Left renal pelvis (tissue), 4 donors: ENCODE measurements at places on chromosomes 3 and 15.

DNA sequence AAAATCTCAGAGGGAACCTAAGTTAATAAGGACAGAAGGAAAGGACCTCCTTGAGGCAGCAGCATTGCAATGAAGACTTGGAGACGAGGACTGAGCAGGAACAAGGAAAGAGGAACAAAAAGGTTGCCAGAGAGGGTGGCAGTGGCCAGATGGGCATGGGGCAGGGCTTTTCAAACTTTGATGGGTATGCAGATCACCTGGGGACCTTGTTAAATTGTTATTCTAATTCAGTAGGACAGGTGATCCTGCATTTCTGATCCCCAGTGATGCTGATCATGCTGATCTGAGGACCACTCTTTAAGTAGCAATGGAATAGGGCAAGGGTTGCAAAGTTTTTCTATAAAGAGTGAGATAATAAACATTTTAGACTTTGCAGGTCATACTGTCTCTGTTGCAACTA, 11.1 kb downstream of the COL6A6 start:
- no peak for DNase-seq

GRCh38 chr3:101865751-101866509, 16.6 kb downstream of the NFKBIZ start:
- no peak for DNase-seq

DNA sequence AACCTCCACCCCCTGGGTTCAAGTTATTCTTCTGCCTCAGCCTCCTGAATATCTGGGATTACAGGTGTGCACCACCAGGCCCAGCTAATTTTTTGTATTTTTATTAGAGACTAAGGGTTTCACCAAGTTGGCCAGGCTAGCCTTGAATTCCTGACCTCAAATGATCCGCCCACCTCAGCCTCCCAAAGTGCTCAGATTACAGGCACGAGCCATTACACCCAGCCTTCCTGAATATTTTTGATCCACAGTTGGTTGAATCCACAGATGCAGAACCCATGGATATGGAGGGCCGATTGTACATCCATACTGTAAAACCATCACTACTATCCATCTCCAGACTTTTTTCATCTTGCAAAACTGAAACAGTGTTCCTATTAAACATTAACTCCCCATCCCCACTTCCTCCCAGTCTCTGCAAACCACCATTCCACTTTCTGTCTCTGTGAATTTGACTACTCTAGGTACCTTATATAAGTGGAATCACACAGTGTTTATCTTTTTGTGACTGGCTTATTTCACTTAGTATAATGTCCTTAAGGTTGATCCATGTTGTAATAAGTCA, 8.2 kb upstream of the TMEM62 start:
- no peak for DNase-seq

- DNase-seq, result no peak
Measured at GRCh38 chr15:99307735-99308134, 56.5 kb downstream of the LRRC28 start.

GRCh38 chr15:53216036-53216435, 425.9 kb upstream of the ONECUT1 start:
- no peak for DNase-seq

GRCh38 chr3:116757315-116757714, 47.7 kb downstream of the TUSC7 start:
- no peak for DNase-seq

GRCh38 chr3:38614091-38614490, 35.4 kb downstream of the SCN5A start:
- DNase-seq, result no peak

- no peak for DNase-seq
Measured at GRCh38 chr3:129735638-129736037, 129.2 kb upstream of the PLXND1 start.

- DNase-seq, result no peak
Measured at GRCh38 chr3:62065985-62066693, 307.2 kb downstream of the FEZF2 start.

GRCh38 chr3:8777978-8778267, 8.5 kb upstream of the OXTR start:
- no peak for DNase-seq

- no peak for DNase-seq
Measured at GRCh38 chr15:55218056-55218455, 21.3 kb upstream of the RSL24D1 start.

DNA sequence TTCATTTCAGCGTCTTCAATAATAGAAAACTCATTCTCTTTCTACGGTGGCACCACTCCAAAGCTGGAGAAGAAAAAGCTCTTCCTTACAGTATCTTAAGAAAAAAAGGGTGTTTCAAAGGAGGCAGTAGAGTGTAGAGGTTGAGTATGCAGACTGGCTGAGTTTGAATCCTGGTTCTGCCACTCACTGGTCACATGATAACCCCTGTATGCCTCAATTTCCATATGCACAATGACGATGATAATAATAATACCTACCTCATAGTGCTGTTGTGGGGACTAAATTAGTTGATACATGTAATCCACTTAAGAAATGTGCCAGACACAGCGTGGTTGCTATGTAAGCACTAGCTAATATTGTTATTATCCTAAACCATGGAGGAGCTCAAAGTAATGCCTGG, 4.5 kb downstream of the ANP32A start:
- DNase-seq, result no peak

- DNase-seq, result no peak
Measured at GRCh38 chr3:52722491-52722890, 16.6 kb downstream of the SPCS1 start.

GRCh38 chr15:66535056-66535455, 29.9 kb downstream of the ZWILCH start:
- DNase-seq, result no peak

GRCh38 chr15:85667491-85668424, 127.0 kb downstream of the KLHL25 start:
- DNase-seq, result peak; percentile 76

- DNase-seq, result no peak
Measured at GRCh38 chr3:13095408-13095937, 22.2 kb upstream of the IQSEC1 start.

DNA sequence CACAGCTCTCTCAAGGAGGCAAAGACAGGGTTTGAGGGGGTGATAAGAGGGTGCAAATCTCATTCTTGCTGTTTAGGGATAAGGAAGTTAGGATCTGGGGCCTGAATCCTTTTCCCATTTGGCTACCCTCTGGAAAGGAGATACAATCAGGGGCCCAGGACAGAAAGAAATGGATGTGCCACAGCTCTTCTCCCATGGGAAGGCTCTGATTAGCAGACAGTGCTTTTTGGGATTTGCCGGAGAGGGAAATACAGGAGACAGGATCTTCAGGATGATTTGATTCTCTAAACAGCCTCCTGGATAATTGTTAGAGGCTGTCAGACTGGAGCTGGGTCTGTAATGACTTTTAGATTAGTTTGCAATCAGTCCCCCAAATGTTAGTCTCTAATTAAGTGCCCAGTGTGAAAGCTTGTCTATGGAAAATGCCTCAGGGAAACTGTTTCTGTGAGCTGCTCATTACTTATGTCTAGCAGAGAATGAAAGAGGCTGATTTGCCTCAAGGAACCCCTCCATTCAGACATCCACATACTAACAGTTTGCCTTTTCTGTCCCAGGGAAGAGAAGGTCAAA, 67.6 kb downstream of the COL6A5 start:
- no peak for DNase-seq

GRCh38 chr3:150602426-150603152, 532 bp upstream of the SELENOT start:
- no peak for DNase-seq

- no peak for DNase-seq
Measured at GRCh38 chr3:142931222-142931621, 32.3 kb downstream of the PAQR9 start.

DNA sequence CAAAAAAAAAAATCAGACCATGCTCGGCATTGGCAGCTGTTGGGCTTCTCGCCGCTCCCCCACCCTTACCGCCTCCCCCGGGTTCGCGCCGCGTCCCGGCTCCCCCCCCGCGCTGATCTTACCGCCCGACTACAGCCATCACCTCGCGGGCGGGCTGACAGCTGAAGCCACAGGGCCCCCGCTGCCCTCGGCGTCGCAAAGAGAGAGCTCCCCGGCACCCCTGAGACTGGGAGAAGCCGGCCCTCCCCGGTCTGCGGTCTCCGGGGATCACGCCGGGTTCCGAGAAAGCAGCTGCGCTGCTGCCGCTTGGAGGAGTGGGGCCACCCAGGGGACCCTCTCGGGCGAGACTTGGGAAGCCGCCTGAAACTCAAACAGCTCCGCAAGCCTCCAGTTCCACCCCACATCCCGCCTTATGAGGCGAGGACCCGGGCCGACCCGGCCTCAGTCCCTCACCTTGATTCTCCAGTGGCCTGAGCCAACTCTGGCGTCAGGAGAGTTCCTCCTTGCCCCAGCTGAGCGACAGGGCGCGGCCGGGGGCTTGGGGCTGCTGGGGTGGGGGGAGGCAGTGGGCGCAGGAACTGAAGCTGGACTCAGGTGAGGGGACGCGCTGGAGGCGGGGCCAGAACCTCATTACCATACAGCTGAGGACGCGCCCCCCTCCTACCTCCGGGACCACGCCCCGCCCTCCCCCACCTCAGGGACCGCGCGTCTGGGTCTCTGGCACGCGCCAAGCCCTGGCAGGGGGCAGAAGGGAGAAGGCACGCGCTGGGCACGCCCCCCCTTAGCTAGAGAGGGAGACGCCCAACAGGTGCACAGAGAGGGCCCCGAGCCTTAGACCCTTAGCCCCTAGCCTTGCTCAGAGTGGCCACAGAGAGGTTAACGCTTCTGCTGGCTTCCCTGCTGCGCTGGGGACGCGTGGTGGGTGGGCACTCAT, 1.0 kb upstream of the DLL4 start:
- no peak for DNase-seq

DNA sequence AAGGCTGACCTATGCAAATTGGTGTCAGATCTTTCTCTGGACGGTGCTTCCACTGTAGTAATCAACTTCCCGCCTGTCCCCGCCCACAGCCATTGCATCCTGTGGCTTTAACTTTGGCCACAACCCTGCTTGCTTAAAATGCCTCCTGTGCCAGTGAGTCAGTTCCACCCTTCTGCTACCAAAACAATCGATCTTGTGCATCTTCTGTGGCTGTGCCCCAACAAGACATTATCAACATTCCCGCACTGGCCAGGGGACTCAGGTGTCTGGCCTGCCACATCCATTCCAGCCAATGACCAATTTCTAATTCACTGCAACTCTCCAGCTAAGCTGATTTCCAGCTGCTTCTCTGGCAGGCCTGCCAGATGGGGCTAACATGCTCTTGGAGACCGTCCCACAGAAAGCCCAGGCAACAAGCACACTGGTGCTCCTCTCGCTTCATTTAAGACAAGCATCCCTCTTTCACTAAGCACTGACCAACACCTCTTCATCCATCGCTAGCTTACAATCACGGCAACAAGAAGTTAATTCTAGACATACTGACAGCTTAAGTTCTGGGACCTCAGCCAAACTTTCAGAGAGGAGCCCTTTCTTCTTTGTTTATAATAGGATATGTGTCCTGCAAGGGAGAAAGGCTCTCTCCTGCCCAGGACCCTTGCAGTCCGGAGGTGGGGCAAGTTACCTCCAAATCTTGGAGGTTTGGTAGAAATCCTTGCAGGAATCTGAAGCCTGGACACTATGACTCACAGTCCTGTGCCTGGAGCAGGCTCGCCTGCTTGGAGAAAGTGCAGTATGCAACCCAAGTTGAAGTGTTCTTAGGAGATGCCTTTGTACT, 6.7 kb downstream of the CA12 start:
- DNase-seq, result no peak
